ENCODE measurements at places on chromosomes 6 and 20.

GRCh38 chr20:38670786-38671185 is 53.5 kb upstream of the SLC32A1 start:
- DNase-seq = no peak

GRCh38 chr6:44559486-44560270 is 172.2 kb downstream of the CDC5L start:
- no peak for DNase-seq

DNA sequence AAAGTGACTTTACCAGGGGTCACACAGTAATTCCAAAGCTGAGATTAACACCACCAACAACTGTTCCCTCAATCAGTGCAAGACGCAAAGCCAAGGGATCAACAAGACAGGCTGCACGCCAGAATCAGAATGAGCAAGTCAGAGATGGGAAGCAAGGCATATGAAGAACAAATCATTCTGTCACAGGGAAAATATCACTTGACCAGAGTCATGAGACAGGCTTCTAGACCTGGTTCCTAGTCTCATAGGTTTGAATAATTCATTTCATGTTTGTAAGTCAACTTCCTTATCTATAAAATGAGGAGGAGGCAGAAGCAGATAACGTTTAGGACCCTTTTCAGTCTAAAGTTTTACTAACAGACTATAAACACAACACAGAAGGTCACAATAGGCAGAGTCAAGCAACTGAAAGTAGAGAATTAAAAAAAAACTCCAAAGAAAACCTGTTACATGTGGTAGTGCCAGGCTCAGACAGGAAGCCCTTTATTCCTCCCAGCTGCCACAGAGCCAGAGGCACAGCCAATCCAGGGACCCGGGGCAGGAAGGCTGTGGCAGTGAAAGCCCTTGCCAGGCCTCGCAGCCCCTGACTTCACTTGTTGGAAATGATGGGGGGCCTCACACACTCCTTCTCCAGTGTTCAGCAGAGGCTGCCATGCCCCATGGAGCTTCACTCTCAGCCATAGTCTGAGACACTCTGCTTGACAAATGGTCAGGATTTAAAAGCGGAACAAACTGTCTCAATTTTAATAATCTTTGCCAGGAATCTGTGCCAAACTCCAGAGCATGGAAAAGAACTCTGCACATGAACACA is 29.2 kb upstream of the DST start:
- no peak for DNase-seq

DNA sequence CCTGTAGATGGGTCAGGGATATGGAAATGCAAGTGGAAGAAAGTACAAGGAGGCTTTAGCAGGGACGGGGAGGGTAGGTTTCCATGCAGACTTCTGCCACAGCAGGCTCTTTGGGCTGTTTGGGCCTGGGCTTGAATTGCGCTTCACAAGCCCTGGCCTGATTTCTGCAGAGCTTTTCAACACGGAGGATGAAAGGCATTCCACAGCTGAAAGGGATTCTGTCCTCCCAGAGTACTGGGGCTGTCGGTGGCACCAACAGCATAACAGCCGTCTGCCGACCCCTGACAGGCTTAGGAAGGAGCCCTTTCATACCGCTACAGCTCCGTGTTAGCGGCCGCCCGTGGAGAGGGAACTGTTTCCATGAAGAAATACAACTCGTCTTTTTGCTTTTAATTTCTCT is 22.9 kb upstream of the TBC1D7 start:
- DNase-seq = no peak

DNA sequence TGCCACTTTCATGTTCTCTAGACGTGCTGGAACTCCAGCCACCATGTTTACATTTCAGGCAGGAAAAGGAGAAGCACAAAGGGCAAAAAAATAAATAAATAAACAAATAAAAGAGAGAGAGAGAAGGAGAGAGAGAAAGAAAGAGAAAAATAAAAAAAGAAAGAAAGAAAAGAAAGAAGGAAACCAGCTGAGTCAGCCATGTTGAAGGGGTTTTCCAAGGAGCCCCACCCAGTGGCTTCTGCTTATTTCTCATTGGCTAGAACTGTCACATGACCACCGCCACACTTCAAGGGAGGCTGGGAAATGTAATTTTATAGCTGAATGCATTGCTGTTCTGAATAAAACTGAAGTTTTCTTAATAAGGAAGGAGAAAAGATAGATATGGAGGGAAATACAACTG is 71.1 kb downstream of the BFSP1 start:
- no peak for DNase-seq

DNA sequence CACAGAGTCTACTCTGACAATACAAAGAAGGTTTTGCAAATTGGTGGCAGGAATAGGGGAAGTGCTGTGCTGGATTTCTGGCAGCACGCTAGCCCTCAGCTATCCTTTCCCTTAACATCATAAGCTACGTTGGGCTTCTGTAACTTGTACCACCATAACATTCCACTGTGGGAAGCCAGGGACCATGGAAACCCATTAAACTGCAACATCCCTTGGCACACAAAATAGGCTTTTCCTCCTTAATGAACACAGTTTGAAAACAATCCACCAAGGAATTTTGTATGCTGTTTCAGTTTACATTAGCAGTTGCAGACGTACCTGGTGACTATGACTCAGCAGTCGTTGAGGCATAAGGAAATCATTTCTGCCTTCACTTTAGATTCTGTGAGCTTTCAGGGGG is 203.9 kb upstream of the RAB32 start:
- no peak for DNase-seq

DNA sequence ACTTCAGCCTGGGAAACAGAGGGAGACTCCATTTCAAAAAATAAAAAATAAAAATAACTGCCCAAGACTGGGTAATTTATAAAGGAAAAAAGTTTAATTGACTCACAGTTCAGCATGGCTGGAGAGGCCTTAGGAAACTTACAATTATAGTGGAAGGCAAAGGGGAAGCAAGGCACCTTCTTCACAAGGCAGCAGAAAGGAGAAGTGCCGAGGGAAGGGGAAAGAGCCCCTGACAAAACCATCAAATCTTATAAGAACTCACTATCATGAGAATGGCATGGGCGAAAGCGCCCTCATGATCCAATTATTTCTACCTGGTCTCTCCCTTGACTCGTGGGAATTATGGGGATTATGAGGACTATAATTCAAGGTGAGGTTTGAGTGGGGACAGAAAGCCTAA is 95.5 kb upstream of the LGSN start:
- DNase-seq = no peak

All from natural killer cell (primary cell).